ENCODE measurements at places on chromosomes 1 and 21. TPM values are rescaled to one million over a fixed set of nuclear protein-coding genes. Genes with fewer than 3 reads are reported as not detected.

The NBPF10 gene
- 0.55 TPM for total RNA-seq

The KCNH1 gene
- 0.55 TPM for total RNA-seq

The FMO4 gene
- 3.2 TPM for total RNA-seq

The KCNE2 gene
- not detected for total RNA-seq

The GPR161 gene
- total RNA-seq: 16.6 TPM

The FMOD gene
- 46.0 TPM for total RNA-seq

The SLC6A17 gene
- 0.83 TPM for total RNA-seq

The ADORA3 gene
- 12.8 TPM for total RNA-seq

The ZNF697 gene
- 4.2 TPM for total RNA-seq

- no peak overlapping the region for H3K4me3 ChIP-seq
- H3K27me3 ChIP-seq: no peaks in the 10 kb centered on the region
- H3K36me3 ChIP-seq: no peaks in the 10 kb centered on the region
- no peak overlapping the region for H3K27ac ChIP-seq
- no peak for DNase-seq
Observed at GRCh38 chr1:99170516-99170915, 93.8 kb upstream of the PLPPR4 start.

DNA sequence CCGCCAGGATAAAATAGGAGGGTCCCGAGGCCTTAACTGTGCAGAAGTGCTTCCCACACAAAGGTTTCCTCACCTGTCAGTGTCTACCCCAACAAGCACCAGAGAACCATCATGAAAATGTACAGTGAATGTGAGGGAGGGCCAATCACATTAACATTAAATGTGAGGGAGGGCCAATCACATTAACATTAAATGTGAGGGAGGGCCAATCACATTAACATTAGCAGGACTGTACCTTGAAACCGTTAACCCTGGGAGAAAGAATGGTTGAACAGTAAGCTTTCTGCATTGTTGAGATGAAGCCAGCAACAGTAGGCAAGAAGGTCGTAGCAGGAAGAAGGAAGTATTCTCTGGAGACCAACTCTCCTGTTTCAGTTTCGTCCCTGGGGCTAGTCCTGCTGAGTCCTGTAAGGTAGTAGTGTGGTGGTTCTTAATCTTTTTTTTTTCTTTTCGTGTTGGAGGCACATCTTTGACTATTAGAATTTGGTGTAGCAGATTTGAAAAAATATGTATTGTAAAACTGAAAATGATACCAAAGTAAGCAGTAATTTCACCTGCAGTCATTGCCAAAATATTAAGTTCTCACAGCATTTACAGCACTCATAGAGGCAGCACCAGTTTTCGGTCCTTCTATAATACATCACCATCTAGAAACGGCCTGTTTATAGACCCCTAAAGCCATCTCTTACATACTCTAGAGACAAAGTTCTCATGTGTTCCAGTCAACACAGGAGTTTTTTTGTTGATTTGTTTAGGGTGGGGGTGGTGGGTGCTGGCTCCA, 98.6 kb upstream of the PPP2R5A start:
- H3K27me3 ChIP-seq: no peaks in the 10 kb centered on the region
- no peaks in the 10 kb centered on the region for H3K4me1 ChIP-seq
- DNase-seq: no peak
- H3K4me3 ChIP-seq: no peak overlapping the region
- no peaks in the 10 kb centered on the region for H3K36me3 ChIP-seq

DNA sequence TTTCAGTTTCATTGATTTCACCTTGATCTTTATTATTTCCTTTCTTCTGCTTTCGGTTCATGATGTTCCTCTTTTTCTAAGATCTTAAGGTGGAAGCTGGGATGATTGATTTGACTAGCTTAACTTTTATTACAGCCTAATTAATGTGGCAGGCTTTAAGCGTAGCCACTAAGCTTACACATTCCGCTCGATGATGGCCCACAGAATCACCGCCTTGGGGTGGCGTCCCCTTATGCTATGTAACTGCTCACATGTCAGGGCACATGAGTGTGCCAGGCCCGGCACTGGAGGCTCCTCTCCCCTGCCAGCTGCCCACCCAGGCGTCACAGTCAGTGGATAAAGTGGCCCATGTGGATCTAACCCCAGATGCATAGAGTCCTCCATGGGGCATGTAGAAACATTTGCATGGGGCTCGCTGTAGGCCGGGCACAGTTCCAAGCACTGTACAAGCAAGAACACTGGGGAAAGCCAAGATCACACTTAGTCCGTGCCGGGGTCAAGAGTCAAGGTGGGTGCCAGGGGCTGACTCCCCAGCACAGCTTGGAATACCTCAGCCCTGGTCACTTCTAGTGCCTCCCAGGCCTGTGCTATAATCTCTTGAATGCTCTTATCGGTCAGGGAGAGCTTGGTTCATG, 41.7 kb downstream of the PKNOX1 start:
- no peak overlapping the region for H3K27ac ChIP-seq
- no peaks in the 10 kb centered on the region for H3K27me3 ChIP-seq
- peaks cover 7% of the 10 kb centered on the region for H3K36me3 ChIP-seq
- no peak overlapping the region for H3K4me3 ChIP-seq
- H3K4me1 ChIP-seq: no peaks in the 10 kb centered on the region
- no peak for DNase-seq

GRCh38 chr1:177772386-177772960, 197.4 kb downstream of the SEC16B start:
- no peak overlapping the region for H3K27ac ChIP-seq
- no peaks in the 10 kb centered on the region for H3K4me1 ChIP-seq

DNA sequence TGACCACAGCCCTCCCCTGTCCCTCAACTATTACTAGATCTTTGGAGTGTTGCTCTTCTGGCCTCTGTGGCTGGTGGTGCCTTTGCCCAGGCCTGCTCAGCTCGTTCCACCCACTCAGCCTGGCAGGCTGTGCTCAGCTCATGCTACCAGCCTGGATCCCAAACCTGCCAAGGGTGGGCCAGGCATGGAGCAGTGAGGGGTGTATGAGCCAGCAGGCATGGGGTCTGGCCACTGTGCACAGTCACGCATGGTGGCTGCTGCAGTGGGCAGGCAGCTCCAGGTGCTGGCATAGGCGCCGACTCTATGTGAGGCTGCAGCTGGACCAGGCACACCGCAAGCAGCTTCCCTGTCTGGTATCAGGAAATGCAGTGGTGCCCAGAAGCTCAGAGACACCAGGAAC, 449.9 kb downstream of the MATN1 start:
- no peaks in the 10 kb centered on the region for H3K36me3 ChIP-seq
- no peaks in the 10 kb centered on the region for H3K27me3 ChIP-seq
- H3K4me1 ChIP-seq: no peaks in the 10 kb centered on the region

DNA sequence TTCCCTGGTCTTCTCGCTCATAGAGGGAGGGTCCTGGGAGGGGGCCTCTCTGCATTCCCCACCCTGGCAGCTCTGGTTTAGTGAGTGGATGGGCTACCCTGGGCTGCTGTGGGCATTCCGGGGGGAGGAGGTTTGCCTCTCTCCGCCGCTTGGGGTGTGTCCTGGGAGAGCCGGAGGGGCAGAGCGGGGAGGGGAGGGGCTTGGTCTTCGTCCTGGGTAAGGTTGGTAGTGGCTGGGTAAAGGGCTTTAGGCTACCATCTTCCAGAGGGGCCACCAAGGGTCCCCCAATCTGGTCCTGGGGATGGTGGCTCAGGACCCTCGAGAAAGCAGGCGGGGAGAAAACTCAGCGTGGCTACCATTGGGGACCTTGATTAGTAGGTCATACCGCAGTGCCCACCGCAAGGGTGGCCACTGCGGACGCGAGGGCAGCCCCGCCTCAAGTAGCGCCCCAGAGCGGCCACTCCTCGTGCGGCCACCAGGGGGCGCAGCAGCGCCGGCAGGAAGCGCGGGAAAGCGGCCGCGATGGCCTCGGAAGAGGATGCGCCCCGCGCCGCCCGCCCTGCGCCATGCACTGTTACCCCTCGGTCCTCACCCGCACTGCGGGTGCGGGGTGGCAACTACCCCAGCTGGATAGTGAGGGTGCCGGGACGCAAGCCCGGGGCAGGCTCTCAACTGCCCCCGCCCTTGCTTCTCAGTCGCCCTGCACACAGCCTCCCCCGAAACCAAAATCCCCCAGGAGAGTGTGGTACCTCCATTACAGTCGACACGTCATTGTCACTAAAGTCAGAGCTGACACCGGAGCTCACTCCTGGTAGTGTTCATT, 44.1 kb upstream of the SLC25A33 start:
- H3K27me3 ChIP-seq: no peaks in the 10 kb centered on the region
- no peaks in the 10 kb centered on the region for H3K36me3 ChIP-seq
- peak; percentile 76 for DNase-seq
- H3K4me3 ChIP-seq: no peak overlapping the region

DNA sequence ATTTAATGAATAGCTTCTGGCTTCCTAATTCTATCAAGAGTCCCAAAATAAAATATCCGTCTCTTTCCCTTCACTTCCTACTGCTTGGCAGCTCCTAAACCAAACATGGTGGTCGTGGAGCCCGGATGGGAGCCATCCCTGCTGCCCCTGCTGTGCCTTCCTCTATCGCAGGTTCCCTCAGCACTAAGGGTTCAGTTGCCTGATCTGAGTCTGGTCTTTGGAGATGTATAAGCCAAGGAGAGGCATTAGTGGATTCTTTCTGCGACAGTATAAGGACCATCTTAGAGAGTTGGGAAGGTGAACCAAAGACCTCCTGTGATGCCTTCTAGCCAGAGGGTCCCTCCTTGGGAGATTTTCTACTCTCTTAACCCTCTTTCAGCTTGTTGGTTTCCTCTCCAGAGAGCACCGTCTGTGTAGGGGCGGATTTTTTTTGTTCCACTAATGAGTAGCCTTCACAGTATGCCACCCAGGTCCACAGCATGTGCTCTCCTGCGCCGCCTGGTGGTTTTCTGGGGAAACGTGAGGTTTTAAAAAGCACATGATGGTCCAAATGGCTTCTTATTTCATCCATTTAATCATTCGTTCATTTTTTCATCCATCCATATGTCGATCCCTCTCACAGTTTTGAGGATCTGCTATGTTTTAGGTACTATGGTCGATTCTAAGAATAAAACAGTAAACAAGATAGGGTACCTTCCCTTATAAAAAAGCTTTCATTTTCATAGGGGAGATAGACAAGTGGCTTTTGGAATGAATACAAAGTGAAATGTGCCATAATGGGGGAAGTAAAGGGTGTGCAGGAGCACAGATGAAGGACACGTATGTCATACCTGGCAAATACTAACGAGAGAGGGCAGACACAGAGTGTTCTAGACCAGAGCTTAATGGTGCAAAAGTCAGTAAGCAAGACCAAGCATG, 71.0 kb downstream of the NFASC start:
- H3K27ac ChIP-seq: no peak overlapping the region
- DNase-seq: peak; percentile 81
- H3K27me3 ChIP-seq: no peaks in the 10 kb centered on the region
- no peaks in the 10 kb centered on the region for H3K36me3 ChIP-seq
- peaks cover 5% of the 10 kb centered on the region for H3K4me1 ChIP-seq
- no peak overlapping the region for H3K4me3 ChIP-seq

- no peak overlapping the region for H3K4me3 ChIP-seq
- DNase-seq: no peak
- H3K27ac ChIP-seq: no peak overlapping the region
- no peaks in the 10 kb centered on the region for H3K4me1 ChIP-seq
Observed at GRCh38 chr1:228760979-228761378, 25.7 kb downstream of the RHOU start.

DNA sequence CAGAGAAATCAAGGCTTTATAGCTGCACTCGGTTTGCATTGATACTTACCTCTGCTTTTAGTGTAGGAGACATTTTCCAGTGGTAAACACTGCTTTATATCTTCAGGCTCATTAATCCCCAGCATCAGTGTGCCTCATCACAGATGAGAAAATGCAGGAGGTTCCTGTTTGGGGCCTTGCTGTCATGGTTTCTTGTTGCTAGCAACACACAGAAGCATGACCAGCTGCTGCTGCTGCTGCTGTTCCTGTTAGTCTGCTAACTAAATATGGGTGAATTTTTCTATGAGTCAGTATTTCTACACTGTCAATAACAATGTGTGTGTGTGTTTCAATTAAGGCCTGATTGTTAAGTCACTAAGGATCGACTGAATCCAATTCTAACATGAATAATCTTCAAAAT, 85.8 kb upstream of the RGS1 start:
- no peaks in the 10 kb centered on the region for H3K27me3 ChIP-seq
- H3K36me3 ChIP-seq: no peaks in the 10 kb centered on the region
- no peak overlapping the region for H3K4me3 ChIP-seq
- DNase-seq: peak; percentile 92
- peaks cover 69% of the 10 kb centered on the region for H3K4me1 ChIP-seq

DNA sequence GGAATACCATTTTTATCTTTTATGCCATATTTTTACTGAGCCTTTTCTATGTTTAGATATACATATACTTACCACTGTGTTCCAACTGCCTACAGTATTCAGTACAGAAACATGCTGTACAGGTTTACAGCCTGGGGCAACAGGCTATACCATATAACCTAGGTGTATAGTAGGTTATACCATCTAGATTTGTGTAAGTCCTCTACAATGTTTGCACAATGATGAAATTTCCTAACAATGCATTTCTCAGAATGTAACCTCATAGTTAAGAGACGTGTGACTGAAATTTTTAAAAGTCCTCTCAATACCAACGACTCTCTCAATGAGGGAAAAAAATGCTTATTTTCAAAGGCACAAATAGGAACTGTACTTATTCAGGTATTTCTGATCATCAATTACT, 21.7 kb downstream of the INTS7 start:
- no peaks in the 10 kb centered on the region for H3K4me1 ChIP-seq
- DNase-seq: no peak
- no peak overlapping the region for H3K4me3 ChIP-seq
- H3K36me3 ChIP-seq: no peaks in the 10 kb centered on the region

GRCh38 chr1:93707956-93708355, 26.3 kb upstream of the BCAR3 start:
- H3K4me1 ChIP-seq: peaks cover 6% of the 10 kb centered on the region
- H3K27ac ChIP-seq: no peak overlapping the region
- H3K27me3 ChIP-seq: no peaks in the 10 kb centered on the region
- DNase-seq: no peak
- H3K36me3 ChIP-seq: no peaks in the 10 kb centered on the region

GRCh38 chr1:51642739-51643142, 25.8 kb downstream of the OSBPL9 start:
- no peak overlapping the region for H3K4me3 ChIP-seq
- peaks cover 41% of the 10 kb centered on the region for H3K4me1 ChIP-seq
- no peaks in the 10 kb centered on the region for H3K27me3 ChIP-seq
- DNase-seq: peak; percentile 69

DNA sequence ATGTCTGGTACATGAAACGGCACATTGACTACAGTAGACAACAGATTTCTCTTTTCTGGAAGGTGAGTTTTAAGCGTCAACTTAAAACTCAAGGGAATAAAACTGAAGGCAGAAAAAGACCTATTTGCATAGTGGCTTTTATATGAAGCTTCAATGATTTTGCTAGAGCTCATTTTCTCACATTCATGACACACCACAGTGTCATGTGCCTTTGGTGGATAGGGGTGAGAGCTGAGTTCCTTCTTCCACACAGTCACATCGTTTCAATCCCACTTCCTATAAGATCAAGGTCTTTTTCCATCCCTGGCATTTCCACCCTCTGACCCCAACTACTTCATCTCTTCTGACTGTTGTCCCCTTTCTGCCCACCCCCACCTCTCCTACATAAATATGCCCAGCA, 31.0 kb downstream of the IL12RB2 start:
- no peak for DNase-seq
- no peak overlapping the region for H3K4me3 ChIP-seq
- H3K4me1 ChIP-seq: peaks cover 20% of the 10 kb centered on the region
- no peaks in the 10 kb centered on the region for H3K27me3 ChIP-seq
- no peaks in the 10 kb centered on the region for H3K36me3 ChIP-seq

- H3K36me3 ChIP-seq: no peaks in the 10 kb centered on the region
- H3K27me3 ChIP-seq: no peaks in the 10 kb centered on the region
- no peak overlapping the region for H3K27ac ChIP-seq
- no peaks in the 10 kb centered on the region for H3K4me1 ChIP-seq
- H3K4me3 ChIP-seq: no peak overlapping the region
Observed at GRCh38 chr21:34924771-34925419, 124.2 kb downstream of the RUNX1 start.
